Ovary (tissue), 10 donors: ENCODE measurements at places on chromosomes 3 and 15. TPM values are rescaled to one million over a fixed set of nuclear protein-coding genes. Genes with fewer than 3 reads are reported as not detected.

Gene RBM6
- 89.5 TPM for total RNA-seq

GRCh38 chr15:71054286-71054952 lies 60.9 kb upstream of the THSD4 start:
- no peaks in the 10 kb centered on the region for H3K4me1 ChIP-seq
- no peak for DNase-seq
- H3K36me3 ChIP-seq, result no peaks in the 10 kb centered on the region
- H3K4me3 ChIP-seq, result no peak overlapping the region
- no peaks in the 10 kb centered on the region for H3K27me3 ChIP-seq

Gene COL6A5
- total RNA-seq, result not detected

DNA sequence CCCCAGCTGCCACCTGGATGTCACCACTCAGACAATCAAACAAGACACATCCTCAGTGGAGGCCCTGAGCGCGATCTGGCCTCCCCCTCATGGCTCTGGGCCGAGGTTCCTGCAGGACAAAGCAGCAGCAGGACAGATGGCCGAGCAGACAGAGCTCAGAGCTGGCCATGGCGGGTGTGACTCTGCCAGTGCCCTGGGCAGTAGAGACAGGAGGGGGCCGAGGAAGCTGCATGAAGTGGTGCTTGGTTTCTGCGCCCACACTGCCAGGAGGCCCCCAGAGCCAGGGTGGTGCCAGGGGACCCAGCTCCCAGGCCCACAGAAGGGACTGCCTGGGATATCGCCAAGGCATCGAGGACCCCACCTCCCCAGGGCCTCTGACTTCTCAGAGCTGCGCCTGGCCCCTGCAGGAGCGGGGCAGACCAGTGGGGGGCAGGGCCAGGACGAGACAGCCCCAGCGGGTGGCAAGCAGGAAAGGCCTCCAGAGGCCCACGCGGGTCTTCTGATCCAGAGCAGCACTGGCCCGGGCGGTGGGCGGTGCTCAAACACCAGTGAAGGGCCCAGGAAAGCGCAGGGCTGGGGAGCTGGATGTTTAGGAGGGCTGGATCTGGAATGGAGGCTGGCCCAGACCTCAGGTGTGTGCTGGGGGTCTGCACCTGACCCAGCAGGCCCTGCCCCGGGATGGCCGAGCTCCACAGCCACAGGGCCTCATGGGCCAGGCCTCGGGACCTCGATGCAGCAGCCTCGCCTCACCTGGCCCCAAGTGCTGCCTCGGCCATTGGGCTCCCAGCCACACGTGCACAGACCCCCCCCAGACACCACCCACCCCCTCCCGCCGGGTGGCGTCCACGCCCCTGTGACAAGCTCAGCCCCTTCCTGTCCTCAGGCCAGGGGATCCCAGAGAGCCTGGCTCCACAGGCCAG lies 76.0 kb downstream of the GOLGA8G start:
- H3K27ac ChIP-seq, result no peak overlapping the region
- no peak overlapping the region for H3K4me3 ChIP-seq
- H3K27me3 ChIP-seq, result no peaks in the 10 kb centered on the region
- H3K36me3 ChIP-seq, result no peaks in the 10 kb centered on the region
- H3K4me1 ChIP-seq, result no peaks in the 10 kb centered on the region

DNA sequence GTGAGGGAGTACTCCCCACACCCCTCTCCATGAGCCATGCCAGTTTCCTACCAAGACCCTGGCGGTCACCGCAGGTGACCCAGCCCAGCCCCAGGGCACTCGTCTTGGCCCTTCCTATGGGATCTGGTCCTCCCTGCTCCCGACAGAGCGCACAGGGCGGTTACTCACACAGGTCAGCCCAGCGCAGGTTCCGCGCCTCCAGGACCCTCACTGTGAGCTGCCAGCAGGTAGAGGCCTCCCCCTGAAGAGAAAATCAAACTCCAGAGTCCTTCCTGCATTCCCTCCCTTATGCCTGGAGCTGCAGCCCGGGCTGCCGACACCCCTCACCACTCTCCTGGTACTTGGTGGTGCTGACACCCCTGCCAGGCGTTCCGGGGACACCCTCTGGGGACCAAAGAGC lies 6.9 kb downstream of the PLA2G4D start:
- no peak for DNase-seq
- H3K4me1 ChIP-seq, result no peaks in the 10 kb centered on the region

DNA sequence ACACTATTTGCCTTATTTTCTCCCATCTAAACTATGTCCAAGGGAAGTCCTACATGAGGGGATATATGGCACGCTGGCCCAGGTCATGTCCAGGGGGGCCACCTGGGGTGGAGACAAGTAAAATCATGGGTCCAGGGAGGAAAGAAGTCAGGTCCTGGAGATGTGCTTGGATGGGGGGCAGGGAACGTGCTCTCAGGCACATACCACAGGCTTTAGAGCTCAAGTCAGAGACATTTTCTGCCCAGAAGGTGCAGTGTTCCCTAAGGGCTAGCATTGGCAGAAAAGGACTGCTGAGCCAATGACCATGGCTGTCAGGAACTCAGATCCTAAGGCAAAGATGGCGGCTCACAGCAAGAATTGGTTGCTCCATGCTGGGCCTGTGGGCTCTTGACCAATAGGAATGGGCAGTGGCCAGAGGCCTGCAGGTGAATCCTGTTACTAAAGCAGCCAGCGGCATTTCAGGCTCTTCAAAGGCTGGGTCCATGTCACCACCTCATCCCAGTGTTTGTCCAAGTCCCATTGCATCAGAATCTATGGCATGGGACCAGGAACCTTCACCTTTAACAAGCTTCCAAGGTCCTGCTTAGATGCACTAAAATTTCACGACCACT lies 175.0 kb downstream of the RPLP1 start:
- H3K27ac ChIP-seq, result no peak overlapping the region
- no peak overlapping the region for H3K4me3 ChIP-seq
- H3K4me1 ChIP-seq, result no peaks in the 10 kb centered on the region
- no peak for DNase-seq
- H3K27me3 ChIP-seq, result no peaks in the 10 kb centered on the region

GRCh38 chr3:144185276-144185675 lies 213.7 kb downstream of the DIPK2A start:
- H3K27me3 ChIP-seq, result no peaks in the 10 kb centered on the region
- no peaks in the 10 kb centered on the region for H3K4me1 ChIP-seq
- no peak for DNase-seq
- H3K36me3 ChIP-seq, result no peaks in the 10 kb centered on the region

GRCh38 chr15:85598219-85598618 lies 196.5 kb downstream of the KLHL25 start:
- no peaks in the 10 kb centered on the region for H3K36me3 ChIP-seq
- no peaks in the 10 kb centered on the region for H3K4me1 ChIP-seq
- H3K27me3 ChIP-seq, result no peaks in the 10 kb centered on the region
- H3K27ac ChIP-seq, result no peak overlapping the region

DNA sequence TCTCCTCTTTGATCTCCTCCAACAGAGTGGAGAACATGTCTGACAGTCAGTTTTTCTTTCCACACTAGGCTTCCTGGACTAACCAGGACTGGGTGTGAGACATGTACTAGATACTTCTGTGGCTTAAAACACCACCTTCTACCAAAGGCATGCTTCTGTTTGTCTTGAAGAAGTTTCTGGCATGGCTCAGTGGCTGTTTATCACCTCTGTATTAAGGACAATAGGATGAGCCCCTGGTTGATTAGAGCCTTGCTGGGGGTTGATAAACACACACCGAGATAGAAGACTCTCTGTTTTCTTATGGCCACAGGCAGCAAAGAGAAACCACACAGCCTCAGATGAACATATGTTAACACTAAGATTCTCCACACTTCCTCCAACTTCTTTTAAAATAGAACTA lies 40.5 kb downstream of the SV2B start:
- no peak overlapping the region for H3K27ac ChIP-seq
- H3K4me3 ChIP-seq, result no peak overlapping the region
- no peaks in the 10 kb centered on the region for H3K27me3 ChIP-seq
- no peaks in the 10 kb centered on the region for H3K4me1 ChIP-seq

GRCh38 chr3:31485196-31485595 lies 47.5 kb upstream of the STT3B start:
- DNase-seq, result no peak
- no peak overlapping the region for H3K27ac ChIP-seq
- H3K4me1 ChIP-seq, result no peaks in the 10 kb centered on the region
- no peak overlapping the region for H3K4me3 ChIP-seq
- no peaks in the 10 kb centered on the region for H3K36me3 ChIP-seq
- H3K27me3 ChIP-seq, result no peaks in the 10 kb centered on the region
